ENCODE measurements at places on chromosomes 2 and 18.

GRCh38 chr2:171670655-171671054 lies 16.6 kb upstream of the DYNC1I2 start:
- DNase-seq = no peak

GRCh38 chr2:100945930-100946607 lies 56.0 kb upstream of the RPL31 start:
- no peak for DNase-seq

DNA sequence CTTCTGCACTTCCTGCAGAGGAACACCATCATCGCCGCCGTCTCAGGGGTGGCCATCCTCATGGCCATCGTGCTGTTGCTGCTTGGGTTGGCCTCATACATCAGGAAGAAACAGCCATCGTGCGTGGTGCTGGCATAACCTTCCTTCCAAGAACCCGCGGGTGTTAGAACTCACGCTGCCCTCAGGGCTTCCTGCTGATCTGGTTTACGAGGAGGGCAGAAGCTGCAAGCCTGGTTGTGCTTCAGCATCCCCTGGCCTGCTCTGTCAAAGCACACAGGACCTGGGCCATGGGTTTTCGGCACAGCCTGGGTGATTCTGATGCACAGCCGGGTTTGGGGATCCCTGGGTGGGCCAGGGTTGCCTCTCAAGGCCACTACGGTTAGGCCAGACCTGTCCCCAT lies 12.2 kb upstream of the ZAP70 start:
- DNase-seq = no peak

GRCh38 chr2:150526827-150527226 lies 39.4 kb upstream of the RND3 start:
- no peak for DNase-seq

DNA sequence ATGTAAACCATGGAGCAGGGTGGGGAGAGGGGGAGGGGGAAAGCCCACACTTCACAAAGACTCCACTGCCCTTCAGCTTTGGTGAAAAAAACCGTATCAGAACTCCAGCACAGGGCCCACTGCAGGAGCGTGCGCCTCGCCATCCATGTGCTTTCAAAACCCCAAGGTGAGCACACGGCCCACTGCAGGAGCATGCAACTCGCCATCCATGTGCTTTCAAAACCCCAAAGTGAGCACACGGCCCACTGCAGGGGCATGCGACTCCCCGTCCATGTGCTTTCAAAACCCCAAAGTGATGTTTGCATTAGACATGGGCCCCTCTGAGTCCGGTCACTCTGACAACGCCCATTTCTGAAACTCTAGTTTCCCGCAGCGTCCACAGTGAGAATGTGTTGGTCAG lies 7.8 kb downstream of the TXNL4A start:
- no peak for DNase-seq

GRCh38 chr2:180662521-180662920 lies 317.9 kb upstream of the UBE2E3 start:
- DNase-seq = no peak

DNA sequence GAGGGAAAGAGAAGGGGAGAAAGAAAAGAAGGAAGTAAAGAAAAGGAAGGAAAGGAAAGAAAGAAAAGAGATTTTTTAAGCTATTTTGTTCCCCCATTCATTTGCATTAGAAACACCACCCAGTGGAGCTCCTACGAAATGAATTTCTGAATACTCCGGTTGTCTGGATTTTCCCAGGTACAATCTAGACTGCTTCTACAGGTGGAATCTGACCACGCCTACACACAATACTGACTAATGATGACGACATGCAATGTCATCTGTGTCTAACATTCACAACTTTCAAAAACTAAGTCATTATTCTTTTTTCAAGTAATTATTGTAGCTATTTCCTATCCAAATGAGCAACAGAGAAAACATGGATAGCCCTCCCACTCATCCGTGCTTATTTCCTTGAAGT lies 121.7 kb downstream of the ZNF516 start:
- no peak for DNase-seq

DNA sequence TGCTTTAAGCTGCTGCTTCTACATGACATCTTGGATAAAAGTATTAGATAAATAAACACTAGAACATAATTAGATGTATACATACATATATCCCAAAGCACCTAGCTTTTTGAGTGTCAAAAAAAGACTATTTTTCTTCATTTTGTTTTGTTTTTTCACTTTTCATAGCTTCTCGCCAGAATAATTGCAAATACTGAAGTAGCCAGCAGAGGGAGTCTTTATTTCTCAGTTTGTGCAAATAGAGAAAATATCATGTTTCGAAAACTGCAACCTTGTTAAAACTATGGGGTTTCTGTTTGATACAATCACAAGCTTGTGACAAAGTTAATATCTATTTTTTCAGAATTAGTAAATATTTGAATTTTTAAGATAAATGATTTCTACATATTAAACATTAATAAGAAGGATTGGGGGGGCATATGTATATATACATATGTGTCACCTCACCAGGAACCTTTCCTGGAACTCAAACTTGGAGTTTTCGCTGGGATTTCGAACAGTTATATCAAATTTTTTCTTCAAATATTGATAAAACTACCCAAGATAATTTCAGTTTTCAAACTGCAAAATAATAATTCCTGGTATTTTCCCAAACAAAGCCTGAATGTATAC lies 61.0 kb downstream of the GRB14 start:
- no peak for DNase-seq

GRCh38 chr2:221109552-221109951 lies 462.6 kb downstream of the EPHA4 start:
- DNase-seq = no peak

DNA sequence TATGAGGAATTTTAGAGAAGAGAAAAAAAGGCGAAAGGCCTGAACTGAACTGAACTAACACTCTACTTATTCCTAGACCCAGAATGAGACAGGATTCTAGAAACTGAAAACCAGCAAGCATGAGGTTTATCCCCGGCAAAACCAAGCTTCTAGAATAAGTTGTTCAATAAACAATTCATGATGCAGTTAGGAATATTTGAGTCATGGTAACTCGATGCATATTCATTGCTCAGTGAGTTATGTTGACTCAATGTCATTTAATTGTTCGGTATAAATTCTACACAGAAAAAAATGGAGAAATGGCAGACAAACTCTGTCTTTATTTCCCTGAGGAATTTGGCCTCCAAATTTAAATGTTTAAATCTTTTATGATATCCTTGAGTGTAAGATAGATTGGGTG lies 321.5 kb downstream of the SATB2 start:
- no peak for DNase-seq

DNA sequence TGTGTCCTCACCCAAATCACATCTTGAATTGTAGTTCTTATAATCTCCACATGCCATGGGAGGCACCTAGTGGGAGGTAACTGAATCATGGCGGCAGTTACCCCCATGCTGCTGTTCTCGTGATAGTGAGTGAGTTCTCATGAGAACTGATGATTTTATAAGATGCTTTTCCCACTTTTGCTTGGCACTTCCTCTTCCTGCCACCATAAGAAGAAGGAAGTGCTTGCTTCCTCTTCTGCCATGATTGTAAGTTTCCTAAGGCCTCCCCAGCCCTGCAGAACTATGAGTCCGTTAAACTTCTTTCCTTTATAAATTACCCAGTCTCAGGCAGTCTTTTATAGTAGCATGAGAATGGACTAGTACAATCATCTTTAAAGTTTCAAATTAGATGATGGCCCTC lies 902.4 kb upstream of the PIK3C3 start:
- DNase-seq = no peak

GRCh38 chr2:226295681-226296080 lies 503.9 kb downstream of the IRS1 start:
- no peak for DNase-seq

- no peak for DNase-seq
Observed at GRCh38 chr2:42581257-42581656, 12.8 kb downstream of the MTA3 start.
